Left renal cortex interstitium (tissue), 4 donors: ENCODE measurements at places on chromosomes 4 and X.

- no peak for DNase-seq
Measured at GRCh38 chr4:80069108-80069836, 3.8 kb downstream of the ANTXR2 start.

- no peak for DNase-seq
Measured at GRCh38 chr4:156237231-156237630, 283.6 kb upstream of the CTSO start.

GRCh38 chr4:78136109-78137081, 79.3 kb downstream of the FRAS1 start:
- DNase-seq = no peak

GRCh38 chrX:132173647-132174046, 45.6 kb downstream of the RAP2C start:
- DNase-seq = no peak

GRCh38 chrX:30888526-30889146, 418 bp downstream of the TAB3 start:
- DNase-seq = no peak

DNA sequence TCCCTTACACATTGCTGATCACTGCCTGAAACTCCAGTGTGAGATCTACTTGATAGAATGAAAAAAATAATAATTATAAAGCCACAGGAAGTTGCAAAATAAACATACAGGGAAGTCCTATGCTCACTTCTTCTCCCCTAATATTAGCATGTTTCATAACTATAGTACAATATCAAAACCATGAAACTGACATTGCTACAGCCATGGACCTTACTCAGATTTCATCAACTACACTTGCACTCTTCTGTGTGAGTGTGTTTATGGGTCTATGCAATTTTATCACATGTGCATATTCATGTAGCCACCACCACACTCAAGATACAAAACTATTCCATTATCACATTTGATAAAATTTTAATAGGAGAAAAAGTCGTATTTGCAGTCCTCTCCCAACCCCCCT, 57.3 kb downstream of the SPINK2 start:
- DNase-seq = no peak

DNA sequence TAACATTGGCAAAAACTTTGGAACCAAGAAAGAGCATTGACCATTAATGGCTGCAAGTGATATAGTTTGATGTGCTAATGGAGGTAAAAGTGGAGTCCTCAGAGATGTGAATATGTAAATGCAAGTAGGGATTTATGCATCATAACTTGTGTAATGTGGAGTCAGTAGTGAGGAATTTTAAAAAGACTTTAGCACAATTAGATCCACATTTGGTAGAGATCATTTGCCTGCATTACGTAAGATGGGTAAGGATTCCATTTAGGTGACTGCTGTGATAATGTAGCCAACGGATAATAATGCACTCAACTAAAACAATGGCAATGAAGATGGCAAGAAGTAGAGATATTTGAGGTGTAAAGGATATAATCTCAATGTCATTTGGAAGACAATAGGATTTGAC, 1128.4 kb downstream of the ADGRL3 start:
- no peak for DNase-seq

- no peak for DNase-seq
Measured at GRCh38 chr4:62387808-62388207, 1187.7 kb downstream of the ADGRL3 start.

DNA sequence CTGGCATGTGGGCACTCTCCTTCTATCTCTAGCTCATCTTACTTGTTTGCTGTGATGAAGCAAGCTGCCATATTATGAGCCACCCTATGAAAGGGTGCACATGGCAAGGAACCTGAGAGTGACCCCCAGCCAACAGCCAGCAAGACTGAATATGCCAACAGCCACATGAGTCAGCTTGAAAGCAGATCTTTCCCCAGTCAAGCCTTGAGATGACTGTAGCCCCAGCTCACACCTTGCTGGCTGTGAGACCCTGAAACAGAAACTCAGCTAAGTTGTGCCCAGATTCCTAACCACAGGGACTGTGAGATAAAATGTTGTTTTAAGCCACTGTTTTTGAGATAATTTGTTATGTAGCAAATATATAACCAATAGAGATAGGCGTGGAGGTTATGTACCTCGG, 36.2 kb downstream of the KDM5C start:
- DNase-seq = no peak

DNA sequence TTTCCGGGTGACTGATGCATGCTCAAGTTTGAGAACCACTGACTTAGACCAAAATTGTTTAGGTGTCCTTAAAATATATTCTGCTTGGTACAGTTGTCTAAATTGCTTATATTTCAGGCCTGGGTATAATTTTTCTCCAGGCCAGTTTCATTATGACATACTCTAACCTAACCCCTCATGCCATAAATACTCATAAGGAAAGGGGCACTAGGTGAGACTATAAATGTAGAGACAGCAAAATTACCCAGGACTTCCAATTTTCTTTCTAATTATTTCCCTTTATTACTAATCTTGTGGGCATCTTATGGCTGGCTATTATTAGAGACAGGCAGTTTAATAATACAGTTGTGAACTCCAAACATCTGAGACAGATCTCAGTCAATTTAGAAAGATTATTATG, 150.2 kb downstream of the RRAGB start:
- DNase-seq = no peak

DNA sequence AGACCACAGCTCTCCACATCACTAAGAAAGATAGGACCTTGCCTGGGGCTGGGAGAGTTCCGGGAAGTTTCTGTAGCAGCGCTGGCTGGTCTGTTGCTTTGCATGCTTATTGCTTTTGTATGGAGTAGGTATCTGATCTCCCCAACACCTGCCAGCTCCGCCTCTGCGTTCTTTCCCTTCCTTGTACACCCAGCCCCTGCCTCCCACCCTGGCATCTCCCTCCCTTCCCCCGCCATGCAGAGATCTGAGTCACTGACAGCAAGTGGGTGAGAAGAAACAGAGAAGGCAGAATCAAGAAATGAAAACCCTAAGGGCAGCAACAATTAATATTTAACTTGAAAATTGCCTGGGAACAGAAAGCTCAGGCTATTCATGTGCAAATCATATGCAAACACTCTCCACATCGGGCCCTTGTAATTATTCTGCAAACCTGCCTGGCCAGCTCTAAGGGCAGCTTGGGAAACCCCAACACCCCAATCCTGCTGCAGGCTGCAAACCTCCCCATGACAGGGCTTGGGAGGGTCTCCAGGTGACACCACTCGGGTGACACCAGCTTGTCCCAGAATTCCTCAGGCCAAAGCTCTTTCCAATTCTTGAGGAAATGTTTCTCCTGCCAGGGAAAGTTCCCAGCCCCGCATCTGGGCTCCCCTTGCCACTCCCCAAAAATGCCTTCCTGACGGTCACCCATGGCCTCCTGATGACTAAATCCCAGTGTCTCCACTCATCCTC, 257.2 kb downstream of the FBXW7 start:
- DNase-seq = peak; percentile 62

- no peak for DNase-seq
Measured at GRCh38 chr4:87092389-87093141, 127.9 kb downstream of the KLHL8 start.

- no peak for DNase-seq
Measured at GRCh38 chrX:100649550-100650356, 5.8 kb downstream of the SRPX2 start.

DNA sequence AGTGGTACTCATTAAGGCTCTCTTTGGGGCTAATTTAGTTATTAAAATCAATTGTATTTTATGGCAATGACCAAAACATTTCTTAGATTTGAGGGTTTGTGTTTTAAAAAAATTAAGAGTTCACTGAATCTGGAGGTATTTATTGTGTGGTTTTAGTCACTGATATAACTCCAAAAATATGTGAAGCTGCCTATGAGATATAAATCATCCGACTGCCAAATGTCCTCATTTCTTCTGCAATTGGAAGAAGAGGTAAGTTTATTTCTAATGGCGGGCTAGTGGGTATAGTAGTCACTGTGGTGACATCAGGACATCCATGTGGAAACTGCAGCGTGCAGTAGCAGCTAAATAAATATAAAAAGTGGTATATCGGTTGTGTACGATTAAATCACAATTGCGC, 205.5 kb downstream of the MID1 start:
- no peak for DNase-seq

DNA sequence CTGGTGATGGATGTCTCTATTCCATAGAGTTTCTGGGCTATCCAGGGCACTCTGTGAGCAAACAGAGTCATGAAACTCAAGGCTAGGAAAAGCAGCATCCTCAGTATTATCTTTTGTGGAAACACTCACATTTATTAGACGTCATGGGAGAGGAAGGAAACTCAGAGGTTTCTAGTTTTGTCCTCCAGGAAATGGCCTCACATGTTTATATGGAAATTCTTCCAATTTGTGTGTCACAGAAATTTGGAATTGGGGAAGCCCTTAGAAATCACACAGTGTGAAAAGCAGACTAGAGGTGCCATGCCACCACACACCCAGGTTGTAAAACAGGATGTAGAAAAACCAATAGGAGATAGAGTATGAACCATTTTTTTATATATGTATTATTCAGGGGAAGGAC, 31.1 kb downstream of the IDS start:
- no peak for DNase-seq

- DNase-seq = no peak
Measured at GRCh38 chr4:141898346-141898745, 262.0 kb downstream of the IL15 start.

GRCh38 chr4:98540803-98541202, 117.6 kb downstream of the TSPAN5 start:
- DNase-seq = no peak

DNA sequence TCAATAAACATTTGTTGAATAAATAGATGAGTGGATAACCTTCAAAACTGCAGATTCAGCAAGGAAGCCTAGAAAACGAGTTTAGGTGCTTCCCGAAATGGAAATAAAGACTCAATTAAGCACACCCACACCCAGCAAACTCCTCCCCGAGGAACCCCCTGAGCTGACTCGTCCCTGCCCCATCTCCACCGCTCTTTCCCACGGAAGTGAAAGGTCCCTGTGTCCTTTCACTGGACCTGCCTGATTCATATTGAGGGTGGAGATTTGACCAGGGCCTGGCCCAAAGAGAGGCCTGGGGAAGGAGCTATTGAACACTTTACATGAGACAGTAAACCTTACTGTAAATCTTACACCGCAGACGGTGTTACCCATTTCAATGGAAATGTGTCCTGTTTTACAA, 129.1 kb downstream of the CPZ start:
- no peak for DNase-seq

GRCh38 chr4:140149846-140150635, 3.9 kb downstream of the MAML3 start:
- no peak for DNase-seq

GRCh38 chr4:67019686-67020437, 525.4 kb downstream of the CENPC start:
- no peak for DNase-seq

DNA sequence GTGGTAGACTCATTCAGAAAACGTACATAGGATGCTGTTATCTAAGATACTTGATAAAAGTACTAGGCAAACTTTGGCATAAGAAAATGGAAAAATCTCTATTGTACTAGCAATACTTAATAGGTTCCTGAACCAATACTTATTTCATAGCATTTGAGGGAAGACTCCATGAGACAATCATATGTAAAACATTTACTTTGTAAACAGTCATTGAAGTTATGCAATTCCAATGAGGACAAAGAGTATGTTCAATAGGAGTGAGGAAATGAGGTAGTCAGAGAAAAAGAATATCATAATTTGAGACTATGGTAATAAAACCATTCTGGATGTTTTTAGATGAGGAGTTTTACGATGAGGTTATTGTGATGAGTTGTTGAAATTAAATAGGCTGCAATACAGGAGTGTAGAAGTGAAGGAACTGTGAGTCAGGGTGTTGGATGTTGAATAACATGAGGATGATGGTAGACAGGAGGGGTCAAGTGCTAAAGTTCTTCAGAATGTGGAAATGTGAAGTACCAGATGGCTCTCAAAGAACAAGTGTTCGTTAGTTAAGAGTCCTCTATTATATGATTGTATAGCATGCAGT, 397.9 kb downstream of the PPP3CA start:
- DNase-seq = no peak

DNA sequence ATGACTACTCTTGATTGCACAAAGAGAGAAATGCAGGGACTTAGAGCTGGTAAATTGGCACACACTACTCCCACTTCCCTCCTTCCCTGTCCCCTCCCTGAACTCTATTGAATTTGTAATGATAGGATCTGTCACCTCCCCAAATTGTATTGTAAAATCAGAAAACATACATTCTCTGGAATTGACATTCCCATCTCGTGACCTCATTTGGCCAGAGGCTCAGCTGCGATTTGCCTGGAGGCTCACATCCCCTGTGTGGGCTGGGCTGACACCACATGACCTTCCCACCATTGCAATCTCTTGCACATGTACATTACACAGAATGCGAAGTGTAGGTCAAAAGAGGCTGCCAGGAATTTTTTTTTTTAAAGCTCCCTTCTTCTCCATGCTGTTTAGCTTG, 172.1 kb downstream of the MID1IP1 start:
- DNase-seq = no peak

GRCh38 chr4:93730251-93730650, 98.3 kb upstream of the ATOH1 start:
- DNase-seq = no peak

DNA sequence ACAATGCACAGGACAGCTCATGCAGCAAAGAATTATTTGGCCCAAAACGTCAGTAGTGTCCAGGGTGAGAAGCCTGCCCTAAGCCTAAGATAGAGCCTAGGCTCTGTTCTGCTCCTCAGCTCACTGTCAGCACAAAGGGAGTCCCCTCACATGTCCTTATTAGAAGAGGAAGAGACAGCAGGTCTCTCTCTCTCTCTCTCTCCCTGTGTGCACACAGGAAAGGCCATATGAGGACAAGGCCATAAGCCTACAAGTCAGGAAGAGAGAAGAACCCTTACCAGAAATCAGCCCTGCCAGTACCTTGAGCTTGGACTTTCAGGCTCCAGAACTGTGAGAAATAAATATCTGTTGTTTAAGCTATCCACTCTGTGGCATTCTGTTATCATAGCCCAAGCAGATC, 20.4 kb downstream of the FAM184B start:
- DNase-seq = no peak

- DNase-seq = no peak
Measured at GRCh38 chr4:87950936-87951511, 24.5 kb upstream of the SPP1 start.

GRCh38 chrX:136616987-136617685, 30.8 kb upstream of the CD40LG start:
- no peak for DNase-seq

DNA sequence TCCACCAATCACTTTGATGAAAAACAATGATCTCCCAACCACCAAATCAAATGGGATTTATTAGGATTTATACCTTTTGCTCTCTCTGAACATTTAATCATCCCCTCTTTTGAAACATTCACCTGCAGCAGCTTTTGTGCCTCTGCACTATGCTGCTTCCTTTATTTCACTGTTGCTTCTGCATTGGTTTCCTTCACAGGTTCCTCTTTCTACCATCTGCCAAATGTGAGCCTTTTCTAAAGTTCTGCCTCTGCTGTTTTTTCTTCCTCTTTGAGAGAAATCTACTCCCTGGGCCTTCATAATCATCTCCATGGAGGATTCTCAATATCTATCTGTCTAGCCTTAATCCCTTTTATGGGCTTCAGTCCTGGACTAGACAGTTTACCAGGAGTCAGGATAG, 24.7 kb downstream of the CUL4B start:
- DNase-seq = no peak

GRCh38 chrX:130879869-130880268, 23.1 kb downstream of the ENOX2 start:
- DNase-seq = no peak

- no peak for DNase-seq
Measured at GRCh38 chr4:184616633-184617551, 32.4 kb downstream of the CASP3 start.
